T-helper 2 cell treated with Interferon-gamma antibody and Interleukin-4, amounts not matched to agents 5 μg/mL and 100 μg/mL, for 36 hours (primary cell): ENCODE measurements at places on chromosomes 12 and 14.

- H3K4me1 ChIP-seq = peaks cover 91% of the 10 kb centered on the region
- peak overlapping the region; percentile 90 for H3K27ac ChIP-seq
- H3K36me3 ChIP-seq = peaks cover 54% of the 10 kb centered on the region
- no peaks in the 10 kb centered on the region for H3K27me3 ChIP-seq
Observed at GRCh38 chr14:99191395-99192027, 80.5 kb downstream of the BCL11B start.

GRCh38 chr12:23361971-23362370, 587.5 kb downstream of the SOX5 start:
- H3K27ac ChIP-seq = no peak overlapping the region
- DNase-seq = no peak
- no peaks in the 10 kb centered on the region for H3K27me3 ChIP-seq
- H3K4me1 ChIP-seq = no peaks in the 10 kb centered on the region

- H3K27me3 ChIP-seq = peaks cover 5% of the 10 kb centered on the region
- H3K4me3 ChIP-seq = no peak overlapping the region
- no peak overlapping the region for H3K27ac ChIP-seq
- H3K36me3 ChIP-seq = no peaks in the 10 kb centered on the region
- H3K4me1 ChIP-seq = no peaks in the 10 kb centered on the region
Observed at GRCh38 chr12:48032597-48032996, 28.3 kb upstream of the COL2A1 start.

DNA sequence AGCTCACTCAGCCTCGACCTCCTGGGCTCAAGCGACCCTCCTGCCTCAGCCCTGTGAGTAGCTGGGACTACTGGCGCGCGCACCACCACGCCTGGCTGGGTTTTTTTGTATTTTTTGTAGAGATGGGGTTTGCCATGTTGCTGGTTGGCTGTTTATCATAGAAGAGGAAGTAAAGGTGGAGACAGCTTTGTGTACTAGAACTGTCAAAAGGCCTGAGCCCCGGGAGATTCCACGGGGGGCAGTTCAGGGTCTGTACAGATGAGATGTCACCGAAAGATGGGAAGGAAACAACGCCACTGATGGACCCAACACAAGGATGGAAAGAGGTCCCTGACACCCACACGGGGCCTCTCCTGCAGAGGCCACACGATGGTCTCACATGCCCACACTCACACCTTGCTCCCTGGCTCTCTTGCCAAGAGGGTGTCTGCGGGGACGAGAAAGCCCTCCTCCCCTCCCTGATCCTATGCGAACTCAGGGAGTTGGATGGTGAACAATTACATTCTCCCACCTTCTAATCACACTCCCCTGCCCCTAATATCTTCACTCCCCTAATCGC, 66.6 kb downstream of the KDM2B start:
- peak overlapping the region; percentile 41 for H3K27ac ChIP-seq
- no peak for DNase-seq
- peaks cover 17% of the 10 kb centered on the region for H3K36me3 ChIP-seq
- peaks cover 4% of the 10 kb centered on the region for H3K4me1 ChIP-seq
- no peaks in the 10 kb centered on the region for H3K27me3 ChIP-seq

DNA sequence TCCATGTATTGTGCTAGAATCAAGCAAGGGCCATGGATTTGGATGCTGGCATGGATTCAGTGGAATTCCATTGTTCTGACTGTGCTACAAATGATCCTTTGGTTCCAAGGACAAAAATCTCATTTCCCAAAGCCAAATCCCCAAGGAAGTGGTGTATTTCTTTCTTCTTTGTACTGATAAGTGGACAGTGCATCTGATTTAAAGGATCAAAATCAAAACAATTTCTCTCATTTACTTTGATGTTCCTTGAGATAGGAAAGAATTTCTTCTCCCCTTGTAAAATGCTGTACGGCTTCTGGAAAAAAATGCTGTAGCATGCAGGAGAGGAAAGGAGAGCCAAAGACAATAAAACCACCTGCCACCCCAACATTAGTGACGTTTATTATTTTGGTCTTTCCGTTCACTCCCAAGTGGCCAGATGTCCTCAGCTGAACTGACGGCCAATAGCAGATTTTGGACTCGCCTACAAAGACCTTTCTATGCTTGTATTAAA, 185.7 kb downstream of the PRKD1 start:
- no peak overlapping the region for H3K27ac ChIP-seq
- no peak for DNase-seq
- no peaks in the 10 kb centered on the region for H3K27me3 ChIP-seq
- H3K4me3 ChIP-seq = no peak overlapping the region
- no peaks in the 10 kb centered on the region for H3K4me1 ChIP-seq
- no peaks in the 10 kb centered on the region for H3K36me3 ChIP-seq

- H3K27ac ChIP-seq = no peak overlapping the region
- no peaks in the 10 kb centered on the region for H3K27me3 ChIP-seq
- H3K4me1 ChIP-seq = peaks cover 13% of the 10 kb centered on the region
- no peak overlapping the region for H3K4me3 ChIP-seq
- DNase-seq = no peak
Observed at GRCh38 chr12:14460212-14460841, 94.8 kb downstream of the ATF7IP start.

GRCh38 chr14:35789651-35790050, 19.4 kb downstream of the RALGAPA1 start:
- no peak overlapping the region for H3K27ac ChIP-seq
- peaks cover 10% of the 10 kb centered on the region for H3K4me1 ChIP-seq
- no peak overlapping the region for H3K4me3 ChIP-seq

DNA sequence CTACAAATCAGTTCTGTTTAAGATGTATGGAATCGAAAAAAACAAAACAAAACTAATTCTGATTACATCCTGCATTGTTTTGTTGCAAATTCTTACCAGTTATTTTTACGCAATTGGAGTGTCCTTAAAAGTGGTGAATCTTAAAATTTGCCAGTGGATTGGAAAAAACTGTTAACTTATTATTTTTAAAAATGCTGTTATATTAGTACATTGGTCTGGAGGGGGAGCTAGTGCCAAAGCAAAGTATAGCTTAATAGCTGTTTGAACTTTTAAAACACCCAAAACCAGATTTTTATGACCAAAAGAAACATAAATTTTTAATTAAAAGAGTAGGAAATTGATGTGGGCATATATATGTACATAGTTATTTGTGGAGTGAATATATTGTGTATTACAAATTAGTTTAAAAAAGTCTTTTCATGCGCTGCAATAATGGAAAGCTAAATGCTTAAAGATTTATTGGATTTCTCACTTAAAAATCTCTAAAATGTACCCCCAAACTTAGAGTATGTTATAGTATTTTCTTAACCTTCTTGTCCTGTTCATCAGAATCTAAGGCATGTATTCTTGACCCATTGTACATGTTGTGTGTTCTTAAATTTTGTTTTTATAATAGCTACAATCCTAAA, 2.5 kb downstream of the FUT8 start:
- H3K4me1 ChIP-seq = peaks cover 38% of the 10 kb centered on the region
- H3K36me3 ChIP-seq = peaks cover 4% of the 10 kb centered on the region
- no peaks in the 10 kb centered on the region for H3K27me3 ChIP-seq
- DNase-seq = no peak
- H3K27ac ChIP-seq = no peak overlapping the region
- peak overlapping the region; percentile 100 for H3K4me3 ChIP-seq

GRCh38 chr12:77122236-77122635, 56.9 kb upstream of the E2F7 start:
- no peaks in the 10 kb centered on the region for H3K27me3 ChIP-seq
- H3K4me3 ChIP-seq = no peak overlapping the region
- H3K4me1 ChIP-seq = no peaks in the 10 kb centered on the region

DNA sequence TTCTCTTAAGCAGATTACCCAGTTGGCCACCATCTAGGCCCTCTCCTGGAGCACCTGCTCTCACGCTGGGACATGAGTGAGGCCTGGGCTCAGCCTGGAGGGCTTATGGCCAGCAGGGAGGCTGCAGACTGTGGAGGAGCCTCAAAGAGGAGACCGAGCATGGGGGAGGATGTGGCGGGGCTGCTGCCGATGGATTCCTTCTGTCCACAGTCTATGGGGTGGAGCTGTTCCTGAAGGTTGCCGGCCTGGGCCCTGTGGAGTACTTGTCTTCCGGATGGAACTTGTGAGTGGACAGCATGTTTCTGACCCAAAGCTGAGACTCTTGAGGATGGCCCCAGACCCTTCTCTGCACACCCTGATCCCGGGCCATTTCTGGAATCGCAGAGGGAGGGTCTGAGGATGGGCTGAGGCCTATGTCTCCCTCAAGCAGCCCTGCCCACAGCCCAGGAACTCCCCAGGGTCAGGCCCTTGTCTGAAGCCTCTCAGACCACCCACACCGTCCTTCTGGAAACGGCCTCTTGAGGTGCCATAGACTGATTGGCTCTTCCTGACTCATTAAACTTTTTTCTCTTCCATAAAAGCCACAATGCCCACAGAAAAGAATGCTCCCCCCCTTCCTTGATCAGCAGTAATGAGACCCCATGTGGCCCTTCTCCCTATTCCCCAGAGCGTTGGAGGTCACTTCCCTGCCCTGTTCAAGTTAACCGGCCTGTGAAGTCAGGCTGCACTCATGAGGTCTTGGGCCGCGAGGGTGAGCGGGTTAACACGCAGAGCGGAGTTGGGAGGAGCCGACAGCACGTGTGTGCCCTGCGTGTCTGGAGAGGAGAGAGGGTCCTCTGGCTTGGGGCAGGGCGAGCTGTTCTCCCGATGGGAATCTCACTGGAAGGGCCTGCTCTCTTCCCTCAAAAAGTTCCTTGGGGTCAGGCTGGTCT, 49.0 kb downstream of the SLC8B1 start:
- no peaks in the 10 kb centered on the region for H3K4me1 ChIP-seq
- no peak overlapping the region for H3K4me3 ChIP-seq
- no peak for DNase-seq
- no peaks in the 10 kb centered on the region for H3K27me3 ChIP-seq
- peak overlapping the region; percentile 41 for H3K27ac ChIP-seq
- H3K36me3 ChIP-seq = peaks cover 9% of the 10 kb centered on the region

GRCh38 chr12:110533607-110534006, 31.5 kb downstream of the RAD9B start:
- DNase-seq = no peak
- peaks cover 13% of the 10 kb centered on the region for H3K4me1 ChIP-seq

- no peak overlapping the region for H3K4me3 ChIP-seq
- H3K27ac ChIP-seq = no peak overlapping the region
- no peaks in the 10 kb centered on the region for H3K36me3 ChIP-seq
- peaks cover 2% of the 10 kb centered on the region for H3K4me1 ChIP-seq
Observed at GRCh38 chr14:103121846-103122584, 1.2 kb upstream of the TNFAIP2 start.

DNA sequence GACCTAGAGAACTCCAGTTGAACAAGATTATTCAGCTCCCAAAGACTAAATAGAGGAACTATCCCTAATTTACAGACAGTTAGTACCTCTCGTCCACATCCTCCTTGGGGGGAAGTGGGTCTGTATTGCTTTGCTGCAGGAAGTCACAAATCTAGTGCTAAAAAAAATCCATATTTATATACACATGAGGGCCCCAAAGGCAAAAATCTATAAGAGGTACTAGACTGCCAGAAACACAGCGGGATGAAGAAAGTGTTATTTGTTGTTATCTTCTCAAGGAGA, 190.1 kb downstream of the TTC8 start:
- H3K27me3 ChIP-seq = peaks cover 28% of the 10 kb centered on the region
- no peaks in the 10 kb centered on the region for H3K36me3 ChIP-seq
- H3K4me1 ChIP-seq = no peaks in the 10 kb centered on the region
- no peak overlapping the region for H3K27ac ChIP-seq
- DNase-seq = no peak

- H3K27me3 ChIP-seq = peaks cover under 1% of the 10 kb centered on the region
- no peaks in the 10 kb centered on the region for H3K4me1 ChIP-seq
- H3K4me3 ChIP-seq = no peak overlapping the region
- H3K36me3 ChIP-seq = no peaks in the 10 kb centered on the region
Observed at GRCh38 chr14:53441789-53442188, 288.7 kb upstream of the DDHD1 start.

- H3K4me3 ChIP-seq = no peak overlapping the region
- no peaks in the 10 kb centered on the region for H3K4me1 ChIP-seq
- no peak overlapping the region for H3K27ac ChIP-seq
- H3K36me3 ChIP-seq = no peaks in the 10 kb centered on the region
- no peak for DNase-seq
- peaks cover 9% of the 10 kb centered on the region for H3K27me3 ChIP-seq
Observed at GRCh38 chr14:57378661-57379060, 11.7 kb upstream of the NAA30 start.

DNA sequence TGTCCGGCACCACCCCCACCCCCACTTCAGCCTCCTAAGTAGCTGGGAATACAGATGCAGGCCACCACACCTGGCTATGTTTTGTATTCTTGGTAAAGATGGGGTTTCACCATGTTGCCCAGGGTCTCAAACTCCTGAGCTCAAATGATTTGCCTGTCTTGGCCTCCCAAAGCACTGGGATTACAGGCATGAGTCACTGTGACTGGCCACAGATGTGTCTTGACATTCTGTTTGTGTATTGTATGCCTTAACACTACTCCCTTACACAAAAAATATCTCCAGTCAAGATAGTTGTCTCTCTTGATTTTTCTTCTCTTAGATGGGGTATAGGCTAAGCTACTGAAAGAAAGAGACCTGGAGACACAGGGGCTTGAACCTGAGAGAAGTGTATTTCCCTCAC, 17.6 kb downstream of the CLEC14A start:
- H3K27ac ChIP-seq = no peak overlapping the region
- no peak overlapping the region for H3K4me3 ChIP-seq

DNA sequence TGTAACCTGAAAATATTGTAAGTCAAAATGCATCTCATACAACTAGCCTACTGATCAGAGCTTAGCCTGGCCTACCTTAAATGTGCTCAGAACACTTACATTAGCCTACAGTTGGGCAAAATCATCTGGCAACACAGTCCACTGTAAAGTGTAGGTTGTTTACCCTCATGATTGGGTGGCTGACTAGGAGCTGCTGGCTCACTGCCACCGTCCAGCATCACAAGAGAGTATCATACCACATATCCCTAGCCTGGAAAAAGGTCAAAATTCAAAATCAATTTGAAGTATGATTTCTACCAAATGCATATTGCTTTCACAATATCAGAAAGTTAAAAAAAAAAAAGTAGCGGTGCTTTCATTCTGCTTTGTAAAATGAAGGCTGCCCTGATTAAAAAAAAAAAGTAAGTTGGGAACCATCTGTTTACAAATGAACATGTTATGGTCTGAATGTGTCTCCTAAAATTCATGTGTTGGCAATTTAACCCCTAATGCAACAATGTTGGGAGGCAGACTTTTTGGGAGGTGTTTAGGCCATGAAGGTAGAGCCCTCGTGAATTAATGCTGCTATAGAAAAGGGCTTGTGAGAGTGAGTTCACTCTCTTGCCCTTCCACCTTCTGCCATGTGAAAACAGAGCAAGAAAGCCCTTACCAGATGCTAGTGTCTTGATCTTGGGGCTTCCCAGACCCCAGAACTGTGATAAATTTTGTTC, 211.8 kb downstream of the PPM1H start:
- no peaks in the 10 kb centered on the region for H3K4me1 ChIP-seq
- no peak for DNase-seq
- H3K36me3 ChIP-seq = no peaks in the 10 kb centered on the region
- peaks cover 11% of the 10 kb centered on the region for H3K27me3 ChIP-seq

GRCh38 chr14:72291908-72292688, 359.9 kb downstream of the RGS6 start:
- no peaks in the 10 kb centered on the region for H3K4me1 ChIP-seq
- peaks cover 23% of the 10 kb centered on the region for H3K27me3 ChIP-seq
- DNase-seq = peak; percentile 4
- no peak overlapping the region for H3K27ac ChIP-seq
- H3K36me3 ChIP-seq = no peaks in the 10 kb centered on the region
- no peak overlapping the region for H3K4me3 ChIP-seq
